ENCODE measurements at places on chromosomes 6 and 20. TPM values are rescaled to one million over a fixed set of nuclear protein-coding genes. Genes with fewer than 3 reads are reported as not detected.

NRSN2 gene
- total RNA-seq: 20.5 TPM

PI16 gene
- not detected for total RNA-seq

CYP39A1 gene
- under 0.01 TPM for total RNA-seq

TTLL9 gene
- total RNA-seq: 0.54 TPM

CAGE1 gene
- total RNA-seq: 1.1 TPM

TSHZ2 gene
- total RNA-seq: under 0.01 TPM

TUBB2B gene
- total RNA-seq: 0.54 TPM
